ENCODE measurements at places on chromosomes 12 and 14. TPM values are rescaled to one million over a fixed set of nuclear protein-coding genes. Genes with fewer than 3 reads are reported as not detected.

ZNF891 gene
- polyA plus RNA-seq = 0.67 TPM

PTGER2 gene
- 6.3 TPM for polyA plus RNA-seq

SCN8A gene
- 0.49 TPM for polyA plus RNA-seq

KRT75 gene
- polyA plus RNA-seq = 0.11 TPM

STAB2 gene
- polyA plus RNA-seq = 0.30 TPM

RND1 gene
- 12.4 TPM for polyA plus RNA-seq

TCL1B gene
- not detected for polyA plus RNA-seq

CLEC14A gene
- 11.8 TPM for polyA plus RNA-seq
